ENCODE measurements at places on chromosomes 16 and 17. TPM values are rescaled to one million over a fixed set of nuclear protein-coding genes. Genes with fewer than 3 reads are reported as not detected.
A peak's percentile ranks its signal among the peaks of the same experiment; 100 is the strongest.

Gene SERPINF2
- total RNA-seq = 0.21 TPM

Gene UBALD1
- total RNA-seq = 32.7 TPM

Gene E2F4
- 96.7 TPM for total RNA-seq

Gene GAST
- not detected for total RNA-seq

Gene NPIPB6
- 0.44 TPM for total RNA-seq

Gene KRTAP2-1
- total RNA-seq = not detected

GRCh38 chr17:50580646-50581045 is 20.1 kb downstream of the CACNA1G start:
- no peaks in the 10 kb centered on the region for H3K4me1 ChIP-seq
- peaks cover 3% of the 10 kb centered on the region for H3K27me3 ChIP-seq
- DNase-seq = no peak
- no peak overlapping the region for H3K4me3 ChIP-seq
- H3K27ac ChIP-seq = no peak overlapping the region
- no peaks in the 10 kb centered on the region for H3K36me3 ChIP-seq

DNA sequence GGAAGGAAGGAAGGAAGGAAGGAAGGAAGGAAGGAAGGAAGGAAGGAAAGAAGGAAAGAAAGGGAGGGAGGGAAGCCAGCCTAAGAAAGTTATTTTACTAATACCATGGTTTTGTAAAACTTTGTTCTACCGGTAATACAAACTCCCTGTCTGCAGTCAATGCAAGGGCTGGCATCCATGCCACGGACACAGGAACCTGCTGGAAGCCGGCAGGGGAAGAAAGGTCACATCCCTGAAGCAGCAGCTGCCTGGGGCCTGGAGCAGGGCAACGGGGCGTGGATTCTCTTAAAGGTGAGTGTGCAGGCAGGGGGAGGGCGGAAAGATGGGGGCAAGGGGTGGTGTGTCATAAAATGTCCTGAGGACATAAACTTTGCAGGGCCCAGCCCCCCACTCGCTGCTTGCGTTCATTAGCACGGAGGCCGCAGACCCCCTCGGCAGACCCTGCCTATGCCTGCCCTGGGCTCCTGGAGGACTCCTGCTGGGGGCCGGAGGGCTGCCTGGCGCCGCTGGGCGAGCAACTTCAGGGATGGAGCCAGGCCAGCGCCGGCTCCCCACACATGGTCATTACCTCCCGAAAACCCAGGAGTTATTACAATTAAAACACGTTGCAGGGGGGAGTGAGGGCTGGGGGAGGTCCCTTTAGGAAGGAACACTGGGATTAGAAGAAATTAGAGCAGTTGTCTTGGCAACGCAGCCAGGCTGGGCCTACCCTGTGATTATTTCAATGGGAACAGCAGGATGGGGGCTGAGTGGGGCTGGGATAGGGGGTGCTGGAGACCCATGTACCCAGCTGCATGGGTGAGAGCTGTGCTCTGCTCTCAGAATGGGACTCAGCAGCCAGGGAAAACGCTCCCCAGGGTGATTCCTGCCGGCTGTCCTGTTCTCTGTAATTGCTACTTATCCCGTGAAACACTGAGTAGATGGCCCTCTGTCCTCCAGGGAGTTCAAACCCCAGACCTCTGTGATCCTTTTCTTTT is 257.9 kb downstream of the SOX9 start:
- H3K36me3 ChIP-seq = no peaks in the 10 kb centered on the region
- H3K4me1 ChIP-seq = peaks cover 3% of the 10 kb centered on the region
- no peaks in the 10 kb centered on the region for H3K27me3 ChIP-seq

- no peak for DNase-seq
- H3K27ac ChIP-seq = no peak overlapping the region
- H3K4me3 ChIP-seq = no peak overlapping the region
- H3K27me3 ChIP-seq = no peaks in the 10 kb centered on the region
- no peaks in the 10 kb centered on the region for H3K36me3 ChIP-seq
- no peaks in the 10 kb centered on the region for H3K4me1 ChIP-seq
These were observed 580.3 kb upstream of the CA10 start for GRCh38 chr17:52738791-52739190.

- no peaks in the 10 kb centered on the region for H3K27me3 ChIP-seq
- H3K27ac ChIP-seq = no peak overlapping the region
- no peak overlapping the region for H3K4me3 ChIP-seq
- no peak for DNase-seq
- no peaks in the 10 kb centered on the region for H3K4me1 ChIP-seq
- H3K36me3 ChIP-seq = no peaks in the 10 kb centered on the region
These were observed 168.9 kb downstream of the SHISA9 start for GRCh38 chr16:13070268-13070667.

DNA sequence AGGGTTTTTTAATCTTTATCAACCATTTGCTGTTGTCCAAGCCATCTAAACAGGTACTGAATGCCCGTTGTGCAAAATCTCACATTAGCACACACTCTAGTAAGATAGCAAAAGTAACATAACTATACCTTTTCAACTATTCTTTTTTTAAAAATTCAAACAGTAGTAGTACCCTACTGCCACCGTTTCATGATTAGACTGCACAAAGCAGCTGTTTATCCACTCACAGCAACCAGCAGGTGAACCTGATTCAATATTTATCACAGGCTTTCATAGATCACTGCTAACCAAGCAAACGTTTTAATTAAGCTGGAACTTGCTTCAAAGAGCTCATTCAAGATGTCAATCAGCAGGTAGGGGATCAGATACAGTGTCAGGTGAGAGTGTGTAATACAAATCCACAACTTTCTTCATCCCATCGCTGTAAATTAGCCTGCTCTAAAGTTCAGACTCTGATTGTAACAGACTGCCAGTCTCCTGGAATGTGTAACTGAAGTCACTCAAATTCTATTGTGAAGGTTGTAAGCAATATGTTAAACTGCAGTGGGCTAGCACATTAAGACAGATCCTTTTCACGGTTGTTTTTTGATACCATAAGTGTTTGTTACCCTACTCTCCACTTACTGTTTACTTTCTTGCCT is 47.3 kb downstream of the BRIP1 start:
- H3K4me1 ChIP-seq = peaks cover 5% of the 10 kb centered on the region
- no peak for DNase-seq
- no peaks in the 10 kb centered on the region for H3K36me3 ChIP-seq
- H3K4me3 ChIP-seq = no peak overlapping the region
- peak overlapping the region; percentile 45 for H3K27ac ChIP-seq

- no peak overlapping the region for H3K4me3 ChIP-seq
- no peaks in the 10 kb centered on the region for H3K36me3 ChIP-seq
- no peak overlapping the region for H3K27ac ChIP-seq
- H3K27me3 ChIP-seq = no peaks in the 10 kb centered on the region
- peaks cover 3% of the 10 kb centered on the region for H3K4me1 ChIP-seq
These were observed 16.2 kb upstream of the CPHXL start for GRCh38 chr16:75742424-75743047.

DNA sequence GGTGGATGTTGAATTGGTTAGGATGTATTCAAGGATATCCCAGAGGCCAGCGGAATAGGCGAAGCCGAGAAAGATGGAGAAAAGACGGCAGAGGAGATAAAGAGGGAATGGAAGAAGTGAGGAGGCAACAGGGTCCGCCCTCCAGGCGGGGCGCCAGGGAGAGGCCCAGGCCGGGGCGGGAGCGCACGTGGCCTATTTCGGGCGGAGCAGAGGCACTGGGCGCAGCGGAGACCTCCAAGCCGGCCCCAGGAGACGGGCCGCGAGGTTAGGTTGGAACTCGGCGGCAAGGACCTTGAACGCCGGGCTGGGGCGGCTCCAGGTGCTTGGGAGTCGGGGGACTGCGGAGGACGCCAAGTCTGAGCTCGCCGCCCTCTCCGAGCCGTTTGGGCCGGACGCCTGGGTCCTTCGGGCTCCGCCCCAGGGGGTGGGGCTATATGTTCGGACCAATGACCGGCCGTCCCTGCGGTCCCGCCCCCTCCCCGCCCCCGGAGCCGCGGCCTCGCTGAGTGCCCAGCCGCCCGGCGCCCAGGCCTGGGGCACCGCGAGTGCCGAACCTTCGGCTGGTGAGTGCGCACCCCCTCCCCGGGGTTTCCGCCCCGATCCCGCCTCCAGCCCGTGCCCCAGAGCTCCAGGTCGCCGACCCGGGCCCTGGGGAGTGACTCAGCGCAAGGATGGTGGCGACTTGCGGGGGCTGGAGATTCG is at the start of gene ZNF771:
Gene ZNF771, plus strand, starts transcription at position 505 of the 702 bp plus-strand sequence. CDS start 448 bp downstream, outside the sequence.
- H3K27me3 ChIP-seq = no peaks in the 10 kb centered on the region
- no peak for DNase-seq
- H3K36me3 ChIP-seq = peaks cover 2% of the 10 kb centered on the region
- H3K27ac ChIP-seq = no peak within 1 kb of the TSS
- H3K4me1 ChIP-seq = peaks cover 14% of the 10 kb centered on the region

- H3K4me3 ChIP-seq = no peak overlapping the region
- no peaks in the 10 kb centered on the region for H3K27me3 ChIP-seq
- no peak overlapping the region for H3K27ac ChIP-seq
- H3K4me1 ChIP-seq = peaks cover 2% of the 10 kb centered on the region
These were observed 5.9 kb upstream of the UTP6 start for GRCh38 chr17:31907342-31907962.

DNA sequence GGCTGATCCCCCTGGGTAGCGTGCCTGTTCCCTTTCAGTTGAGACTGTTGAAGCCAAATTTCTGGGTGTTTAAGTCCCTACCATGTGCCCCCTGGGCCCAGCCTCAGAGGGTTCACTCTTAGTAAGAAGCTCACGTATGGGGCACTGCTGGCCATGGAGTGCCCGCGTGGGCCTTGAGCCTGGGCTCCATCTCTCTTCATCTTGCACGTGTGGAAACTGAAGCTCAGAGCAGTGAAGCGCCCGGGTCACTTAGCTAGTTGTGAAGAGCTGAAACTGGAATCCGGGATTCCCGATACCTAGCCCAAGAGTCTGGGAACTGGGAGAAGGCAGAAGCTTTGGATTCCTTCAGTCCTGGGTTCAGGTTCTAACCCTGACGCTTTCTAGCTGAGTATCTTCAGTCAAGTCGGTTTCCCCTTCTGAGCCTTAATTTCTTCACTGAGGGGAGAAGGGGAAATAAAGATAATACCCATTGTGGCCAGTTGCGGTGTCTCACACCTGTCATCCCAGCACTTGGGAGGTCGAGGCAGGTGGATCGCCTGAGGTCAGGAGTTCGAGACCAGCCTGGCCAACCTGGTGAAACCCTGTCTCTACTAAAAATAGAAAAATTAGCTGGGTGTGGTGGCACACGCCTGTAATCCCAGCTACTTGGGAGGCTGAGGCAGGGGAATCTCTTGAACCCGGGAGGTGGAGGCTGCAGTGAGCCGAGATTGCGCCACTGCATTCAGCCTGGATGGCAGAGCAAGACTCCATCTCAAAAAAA is 103.9 kb downstream of the OR1D5 start:
- no peak for DNase-seq
- H3K27me3 ChIP-seq = 0 out of 2 replicates have a peak, but pooled peaks cover 7% of the 10 kb centered on the region
- no peak overlapping the region for H3K4me3 ChIP-seq
- H3K36me3 ChIP-seq = no peaks in the 10 kb centered on the region

DNA sequence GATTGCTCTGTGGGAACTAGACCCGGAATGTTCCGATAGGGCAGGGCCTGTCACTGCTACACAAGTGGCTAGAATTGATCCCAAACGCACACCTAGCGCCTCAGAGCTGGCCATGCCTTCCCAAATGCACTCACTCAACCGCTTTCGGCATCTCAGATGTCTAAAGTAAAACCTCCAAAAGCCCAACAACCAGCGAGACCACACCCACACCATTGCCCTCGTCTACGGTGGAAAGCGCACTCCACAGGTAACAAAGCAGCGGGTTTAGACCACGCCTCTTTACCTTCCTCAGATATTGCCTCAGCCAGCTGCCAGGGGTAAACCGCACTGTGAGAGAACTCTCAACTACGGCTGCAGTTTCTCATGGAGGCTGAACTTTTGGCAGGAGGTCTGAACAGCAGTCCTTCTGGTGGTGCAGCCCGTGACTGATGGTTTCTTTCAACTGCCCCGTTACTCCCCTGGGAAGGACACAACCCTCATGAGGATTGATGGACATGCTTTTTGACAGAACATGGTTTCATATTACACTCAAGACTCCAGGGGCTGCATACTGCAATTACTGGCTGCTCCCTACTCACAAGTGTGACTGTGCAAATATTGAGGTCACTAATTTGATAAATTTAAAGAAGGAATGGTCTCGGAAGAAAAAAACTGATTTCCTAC is 34.5 kb downstream of the USP7 start:
- peaks cover 46% of the 10 kb centered on the region for H3K4me1 ChIP-seq
- H3K36me3 ChIP-seq = peaks cover 33% of the 10 kb centered on the region
- H3K27me3 ChIP-seq = no peaks in the 10 kb centered on the region
- DNase-seq = peak; percentile 62

GRCh38 chr17:79160980-79161636 is 86.5 kb downstream of the ENGASE start:
- no peak overlapping the region for H3K4me3 ChIP-seq
- H3K27ac ChIP-seq = no peak overlapping the region
- no peaks in the 10 kb centered on the region for H3K27me3 ChIP-seq
- no peaks in the 10 kb centered on the region for H3K36me3 ChIP-seq

- no peaks in the 10 kb centered on the region for H3K36me3 ChIP-seq
- DNase-seq = no peak
- H3K4me1 ChIP-seq = no peaks in the 10 kb centered on the region
- H3K4me3 ChIP-seq = no peak overlapping the region
These were observed 14.7 kb downstream of the LRRC75A start for GRCh38 chr17:16477255-16477654.

DNA sequence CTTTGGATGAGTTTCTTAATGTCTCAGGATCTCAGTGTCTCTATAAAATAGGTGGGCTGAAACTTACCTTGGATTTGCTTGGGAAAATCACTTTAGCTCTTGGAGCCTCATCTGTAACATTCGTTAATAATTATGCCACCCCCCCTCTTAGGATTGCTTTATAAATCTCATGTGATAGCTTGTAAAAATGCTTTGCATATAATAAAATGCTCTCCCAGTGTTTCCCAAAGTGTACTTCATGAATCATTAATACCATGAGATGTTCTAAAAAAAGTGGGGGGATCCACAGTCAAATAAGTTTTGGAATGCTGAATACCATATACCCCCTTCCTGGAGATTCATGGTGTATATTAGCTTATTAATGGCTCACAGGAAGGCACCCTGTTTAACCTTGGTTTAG is 5.2 kb downstream of the KRT39 start:
- no peak for DNase-seq
- no peak overlapping the region for H3K4me3 ChIP-seq
- no peak overlapping the region for H3K27ac ChIP-seq
- H3K27me3 ChIP-seq = no peaks in the 10 kb centered on the region
- H3K4me1 ChIP-seq = no peaks in the 10 kb centered on the region
- no peaks in the 10 kb centered on the region for H3K36me3 ChIP-seq

GRCh38 chr17:15319452-15320010 is 21.9 kb downstream of the TEKT3 start:
- H3K27me3 ChIP-seq = no peaks in the 10 kb centered on the region
- no peak overlapping the region for H3K4me3 ChIP-seq
- H3K4me1 ChIP-seq = no peaks in the 10 kb centered on the region
- no peak overlapping the region for H3K27ac ChIP-seq
- no peak for DNase-seq

GRCh38 chr16:85908444-85908843 is 9.5 kb downstream of the IRF8 start:
- H3K27me3 ChIP-seq = no peaks in the 10 kb centered on the region
- peak overlapping the region; percentile 41 for H3K4me3 ChIP-seq
- H3K36me3 ChIP-seq = peaks cover 55% of the 10 kb centered on the region
- peak; percentile 59 for DNase-seq

DNA sequence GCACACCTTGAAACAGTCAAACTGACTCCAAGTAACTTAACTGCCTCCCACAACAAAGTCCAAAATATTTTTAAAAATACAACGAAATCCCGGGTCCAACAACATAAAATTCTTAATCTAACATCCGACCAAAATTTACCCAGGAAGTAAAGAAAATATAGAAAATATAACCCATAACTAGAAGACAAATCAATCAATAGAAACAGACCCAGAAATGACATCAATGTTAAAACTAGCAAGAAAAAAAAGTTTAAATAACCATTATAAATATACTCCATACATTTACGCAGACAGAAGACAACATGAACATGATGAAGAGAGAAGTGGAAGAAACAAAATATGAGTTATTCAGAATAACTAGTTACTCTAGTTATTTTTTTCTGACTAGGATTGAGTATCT is 3.7 kb downstream of the ZNF597 start:
- no peak overlapping the region for H3K4me3 ChIP-seq
- no peaks in the 10 kb centered on the region for H3K27me3 ChIP-seq
- no peak overlapping the region for H3K27ac ChIP-seq
- no peaks in the 10 kb centered on the region for H3K4me1 ChIP-seq
- DNase-seq = no peak

All from GM12878 (cell line).